ENCODE measurements at places on chromosomes 13 and 19.

- no peak for DNase-seq
These were observed 56.0 kb downstream of the ZNF536 start for GRCh38 chr19:30428092-30428680.

GRCh38 chr13:22039961-22040360, 369.1 kb downstream of the FGF9 start:
- no peak for DNase-seq

GRCh38 chr13:43979492-43979891, 99.8 kb downstream of the LACC1 start:
- no peak for DNase-seq

- peak; percentile 77 for DNase-seq
These were observed 34.2 kb downstream of the MBNL2 start for GRCh38 chr13:97256343-97256783.

GRCh38 chr13:81762449-81762848, 1421.5 kb upstream of the SPRY2 start:
- no peak for DNase-seq

DNA sequence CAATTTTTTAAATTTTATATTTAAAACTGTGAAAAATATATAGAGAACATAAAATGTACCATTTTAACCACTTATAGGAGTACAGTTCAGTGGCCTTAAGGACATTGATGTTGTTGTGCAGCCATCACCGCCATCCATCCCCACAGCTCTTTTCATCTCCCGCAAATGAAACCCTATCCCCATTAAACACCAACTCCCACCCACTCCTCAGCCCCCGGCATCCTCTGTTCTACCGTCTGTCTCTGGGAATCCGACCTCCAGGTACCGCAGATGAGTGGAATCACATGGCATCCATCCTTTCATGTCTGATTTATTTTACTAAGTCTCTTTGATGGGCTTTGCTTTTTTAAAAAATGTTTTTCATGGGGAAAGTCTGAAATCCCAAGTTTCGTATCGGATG, 23.8 kb upstream of the SMIM17 start:
- no peak for DNase-seq

DNA sequence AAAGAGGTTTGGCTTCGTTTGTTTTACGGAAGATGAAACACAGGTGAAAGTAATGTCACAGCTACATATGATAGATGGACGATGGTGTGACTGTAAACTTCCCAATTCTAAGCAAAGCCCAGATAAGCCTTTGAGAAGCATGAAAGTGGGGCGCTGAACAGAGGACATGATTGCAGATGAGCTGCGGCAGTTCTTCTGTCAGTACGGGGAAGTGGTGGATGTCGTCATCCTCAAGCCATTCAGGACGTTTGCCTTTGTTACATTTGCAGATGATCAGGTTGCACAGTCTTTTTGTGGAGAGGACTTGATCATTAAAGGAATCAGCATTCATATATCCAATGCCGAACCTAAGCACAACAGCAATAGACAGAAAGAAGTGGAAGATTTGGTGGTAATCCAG, 111.5 kb upstream of the DIAPH3 start:
- DNase-seq = no peak

- DNase-seq = no peak
These were observed 737.7 kb downstream of the PCDH9 start for GRCh38 chr13:66492479-66492878.

DNA sequence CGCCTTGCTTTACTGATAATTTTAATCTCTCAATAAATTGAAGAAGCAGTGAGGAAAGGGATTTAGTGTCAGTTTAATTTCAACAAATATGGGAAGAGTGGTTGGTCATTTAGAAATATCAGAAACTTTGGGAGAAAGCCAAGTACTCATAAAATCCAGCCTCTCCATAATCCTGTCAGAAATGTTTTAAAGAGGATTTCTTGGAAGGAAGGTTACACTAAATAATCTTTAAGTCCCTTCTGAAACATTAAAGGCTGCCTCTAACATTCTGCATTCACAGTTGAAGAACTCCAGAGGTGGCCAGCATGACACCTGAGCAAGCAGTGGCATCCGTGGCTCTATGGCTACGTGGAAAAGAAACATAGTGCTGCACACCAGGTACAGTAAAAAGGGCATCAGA, 378.5 kb downstream of the ENOX1 start:
- DNase-seq = no peak

DNA sequence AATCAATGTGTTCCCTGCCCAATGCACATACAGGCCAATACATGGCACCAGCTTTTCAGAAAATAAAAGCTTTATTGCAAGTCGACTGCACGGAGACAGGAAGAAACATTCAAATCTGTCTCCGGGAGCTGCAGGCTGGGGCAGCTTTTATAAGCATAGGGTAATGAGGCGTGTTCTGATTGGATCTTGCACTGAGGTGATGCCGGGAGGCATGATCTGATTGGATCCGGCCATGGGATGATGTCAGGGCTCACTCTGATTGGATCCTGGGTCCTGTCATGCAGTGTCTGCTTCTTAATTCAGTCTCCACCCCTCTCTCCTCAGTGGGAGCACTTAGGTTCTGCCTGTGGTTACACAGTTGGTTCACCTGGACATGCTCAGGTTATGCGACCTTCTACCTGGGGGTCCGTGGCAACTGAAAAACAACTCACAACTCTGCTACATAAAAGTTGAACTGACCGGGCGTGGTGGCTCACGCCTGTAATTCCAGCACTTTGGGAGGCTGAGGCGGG, 11.8 kb upstream of the FBN3 start:
- no peak for DNase-seq

GRCh38 chr13:95647321-95647720, 2.8 kb upstream of the DZIP1 start:
- no peak for DNase-seq

GRCh38 chr13:102318233-102318632, 83.6 kb downstream of the FGF14 start:
- DNase-seq = no peak

DNA sequence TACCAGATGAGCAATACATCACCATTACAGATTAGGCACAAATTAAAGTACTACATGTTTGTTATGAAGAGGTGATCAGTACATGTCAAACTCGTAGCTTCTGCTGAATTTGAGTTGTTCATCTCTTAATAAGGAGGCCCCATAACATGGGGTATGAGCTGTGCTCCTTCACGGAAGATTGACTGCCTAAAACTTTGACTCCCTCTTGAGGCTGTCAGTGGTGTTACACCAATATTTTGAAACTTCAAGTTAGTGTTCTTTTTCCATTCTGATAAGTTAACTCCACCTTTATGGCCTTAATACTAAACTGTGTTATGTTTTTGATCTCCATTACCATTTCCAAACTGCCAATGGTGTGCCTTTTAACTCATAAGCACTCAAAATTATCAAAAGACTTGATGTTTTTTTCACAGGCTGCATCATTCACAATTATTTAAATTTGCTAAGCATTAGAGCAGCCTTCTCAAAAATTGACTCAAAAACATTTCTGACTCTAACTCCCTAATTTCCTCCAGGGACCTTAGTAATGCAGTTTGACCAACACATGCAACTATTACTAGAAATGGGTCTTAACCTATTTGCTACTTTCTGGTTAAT, 1591.5 kb downstream of the PCDH9 start:
- peak; percentile 4 for DNase-seq

DNA sequence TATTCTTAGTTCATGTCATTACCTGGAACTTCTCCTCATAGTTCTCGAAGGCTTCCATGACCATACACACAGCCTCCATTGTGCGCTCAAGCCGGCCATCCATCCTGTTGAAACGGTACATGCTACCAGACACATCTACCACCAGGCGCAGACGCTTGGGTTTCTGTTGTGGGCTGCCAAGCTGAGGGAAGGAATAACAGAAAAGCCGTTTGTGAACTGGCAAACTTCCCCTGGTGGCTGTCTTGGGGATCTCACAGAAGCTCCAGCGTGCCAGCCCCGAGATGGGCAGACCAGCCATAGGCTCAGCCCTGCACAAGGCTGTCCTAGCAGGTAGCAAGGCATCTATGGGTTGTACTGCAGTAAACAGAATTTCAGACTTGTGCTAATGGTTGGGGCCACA, 130.1 kb downstream of the RGCC start:
- DNase-seq = no peak

- DNase-seq = no peak
These were observed 39.2 kb upstream of the SEMA6B start for GRCh38 chr19:4598712-4599111.

GRCh38 chr13:41494202-41494601, 36.9 kb downstream of the RGCC start:
- DNase-seq = no peak

- DNase-seq = no peak
These were observed 43.0 kb downstream of the CEP89 start for GRCh38 chr19:32928806-32929205.

DNA sequence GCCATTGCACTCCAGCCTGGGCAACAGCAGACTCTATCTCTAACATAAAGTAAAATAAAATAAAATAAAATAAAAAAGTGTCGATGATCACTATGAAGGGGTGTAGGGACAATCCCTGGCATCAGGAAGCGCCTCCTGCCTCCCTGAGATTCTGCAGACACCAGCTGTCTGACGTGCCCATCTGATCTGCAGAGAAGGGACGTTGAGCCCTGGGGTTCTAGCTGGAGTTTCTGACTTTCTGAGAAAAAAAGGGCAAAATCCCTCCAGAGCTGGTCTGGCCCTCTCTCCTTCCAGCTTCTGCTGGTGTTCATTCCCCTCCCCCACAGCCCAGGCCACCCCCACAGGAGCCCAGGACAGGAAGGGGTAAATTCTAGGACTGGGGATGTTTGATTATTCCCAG, 2.4 kb upstream of the ADGRE5 start:
- no peak for DNase-seq

GRCh38 chr13:110024645-110024980, 238.2 kb upstream of the IRS2 start:
- DNase-seq = no peak

DNA sequence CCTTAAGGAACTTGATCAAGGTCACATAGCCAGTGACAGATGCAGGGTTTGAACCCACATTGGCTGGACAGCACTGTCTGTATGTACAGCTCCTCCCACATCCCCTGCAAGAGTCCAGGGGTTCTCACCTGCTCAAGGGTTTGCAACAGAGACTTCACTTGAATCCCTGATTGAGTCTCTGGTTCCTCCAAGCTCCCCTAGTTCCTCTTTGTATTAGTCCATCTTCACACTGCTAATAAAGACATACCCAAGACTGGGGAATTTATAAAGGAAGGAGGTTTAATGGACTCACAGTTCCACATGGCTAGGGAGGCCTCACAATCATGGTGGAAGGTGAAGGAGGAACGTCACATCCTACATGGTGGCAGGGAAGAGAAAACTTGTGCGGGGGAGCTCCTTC, 72.8 kb upstream of the CLDN10 start:
- DNase-seq = no peak

DNA sequence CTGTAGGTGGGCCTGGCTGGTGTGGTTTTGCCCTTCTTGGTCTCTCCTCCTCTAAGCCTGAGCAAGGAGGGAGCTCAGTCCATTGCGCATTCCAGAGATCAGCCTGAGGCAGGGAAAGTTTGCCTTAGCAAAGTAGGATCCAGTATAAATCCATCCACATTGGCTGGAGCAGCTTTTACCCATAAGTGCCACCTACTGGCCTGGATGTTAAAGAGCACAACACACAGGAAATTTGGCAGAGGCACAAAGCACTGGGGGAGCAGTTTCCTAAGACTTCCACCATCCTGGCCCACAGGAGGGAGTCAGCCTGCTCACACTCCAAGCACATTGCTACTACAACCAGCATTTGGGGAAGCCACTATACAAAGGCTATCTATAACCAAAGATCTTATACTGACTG, 1124.2 kb downstream of the SLITRK1 start:
- peak; percentile 9 for DNase-seq

GRCh38 chr13:96020931-96021330, 32.3 kb downstream of the UGGT2 start:
- DNase-seq = no peak

DNA sequence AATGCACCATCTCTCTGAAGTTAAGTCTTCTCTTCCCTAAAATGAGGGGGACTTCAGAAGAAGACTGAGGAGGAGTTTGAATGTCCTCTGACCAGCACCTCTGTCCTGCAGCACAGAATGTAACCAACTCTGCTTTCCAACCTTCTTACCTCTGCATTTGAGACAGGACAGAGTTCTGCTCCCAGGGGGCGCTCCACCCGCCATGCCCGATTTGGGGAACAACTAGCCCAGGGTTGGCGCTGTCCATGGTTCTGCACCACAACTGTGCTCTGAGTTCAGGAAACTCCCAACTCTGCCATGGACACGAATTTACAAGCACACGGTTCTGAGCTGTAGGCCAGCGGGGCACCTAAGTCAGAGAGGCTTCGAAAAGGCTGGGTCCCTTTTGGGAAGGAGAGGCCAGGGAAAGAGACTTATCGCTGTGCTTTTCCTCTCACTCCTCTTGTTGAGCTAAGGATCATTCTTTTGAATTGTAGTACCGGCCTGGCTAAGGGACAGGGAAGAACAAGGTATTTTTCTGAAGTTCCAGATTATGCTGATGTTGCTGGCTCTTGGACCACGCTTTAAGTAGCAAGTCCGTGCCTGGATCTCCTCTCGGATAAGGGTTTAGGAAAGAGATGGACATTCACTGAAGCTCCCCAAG, 22.2 kb downstream of the SIGLEC5 start:
- peak; percentile 68 for DNase-seq

DNA sequence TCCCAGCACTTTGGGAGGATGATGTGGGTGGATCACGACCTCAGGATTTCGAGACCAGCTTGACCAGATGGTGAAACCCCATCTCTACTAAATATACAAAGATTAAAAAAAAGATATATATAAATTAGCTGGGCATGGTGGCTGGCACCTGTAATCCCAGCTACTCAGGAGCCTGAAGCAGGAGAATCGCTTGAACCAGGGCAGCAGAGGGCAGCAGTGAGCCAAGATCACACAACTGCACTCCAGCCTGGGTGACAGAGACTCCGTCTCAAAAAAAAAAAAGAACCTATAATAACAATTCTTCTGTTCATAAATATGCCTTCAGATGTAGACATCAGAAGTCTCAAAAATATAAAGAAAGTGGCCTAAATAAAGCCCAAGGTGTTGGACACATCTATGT, 7.6 kb downstream of the ZNF737 start:
- no peak for DNase-seq

DNA sequence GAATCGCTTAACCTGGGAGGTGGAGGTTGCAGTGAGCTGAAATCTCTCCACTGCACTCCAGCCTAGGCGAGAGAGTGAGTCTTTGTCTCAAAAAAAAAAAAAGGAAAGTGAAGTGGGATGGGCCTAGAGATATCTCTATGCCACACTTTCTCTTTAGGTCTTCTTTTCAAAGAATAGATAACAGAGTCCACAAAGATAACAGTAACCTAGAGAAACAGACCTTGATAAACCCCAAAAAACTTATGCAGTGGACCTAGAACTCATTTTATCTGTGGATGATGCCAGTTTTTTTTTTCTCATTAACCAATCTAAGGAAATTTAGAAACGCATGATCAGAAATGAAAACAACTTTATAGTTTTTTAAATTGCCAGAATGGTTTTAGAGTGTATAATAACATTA, 227.4 kb downstream of the LHFPL6 start:
- no peak for DNase-seq

DNA sequence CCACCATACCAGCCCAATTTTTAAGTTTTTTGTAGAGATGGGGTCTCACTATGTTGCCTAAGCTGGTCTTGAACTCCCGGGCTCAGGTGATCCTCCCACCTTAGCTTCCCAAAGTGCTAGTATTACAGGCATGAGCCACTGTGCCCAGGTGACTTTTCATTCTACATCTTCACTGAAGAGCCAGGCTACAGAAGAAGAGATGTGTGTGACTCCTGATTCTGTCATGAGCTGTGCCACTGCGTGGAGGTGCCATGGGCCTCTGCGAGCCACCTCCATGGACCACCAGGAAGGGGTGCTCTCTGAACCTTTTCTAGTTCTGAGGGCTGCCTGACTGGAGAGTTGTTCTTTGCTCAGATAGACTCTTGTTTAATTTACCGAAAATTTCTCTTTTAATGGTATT, 56.6 kb upstream of the RANBP3 start:
- no peak for DNase-seq

All from RWPE1 (cell line).